ENCODE measurements at places on chromosomes 2 and 18.

- no peak for DNase-seq
Observed at GRCh38 chr2:238847419-238847801, 475 bp upstream of the TWIST2 start.

DNA sequence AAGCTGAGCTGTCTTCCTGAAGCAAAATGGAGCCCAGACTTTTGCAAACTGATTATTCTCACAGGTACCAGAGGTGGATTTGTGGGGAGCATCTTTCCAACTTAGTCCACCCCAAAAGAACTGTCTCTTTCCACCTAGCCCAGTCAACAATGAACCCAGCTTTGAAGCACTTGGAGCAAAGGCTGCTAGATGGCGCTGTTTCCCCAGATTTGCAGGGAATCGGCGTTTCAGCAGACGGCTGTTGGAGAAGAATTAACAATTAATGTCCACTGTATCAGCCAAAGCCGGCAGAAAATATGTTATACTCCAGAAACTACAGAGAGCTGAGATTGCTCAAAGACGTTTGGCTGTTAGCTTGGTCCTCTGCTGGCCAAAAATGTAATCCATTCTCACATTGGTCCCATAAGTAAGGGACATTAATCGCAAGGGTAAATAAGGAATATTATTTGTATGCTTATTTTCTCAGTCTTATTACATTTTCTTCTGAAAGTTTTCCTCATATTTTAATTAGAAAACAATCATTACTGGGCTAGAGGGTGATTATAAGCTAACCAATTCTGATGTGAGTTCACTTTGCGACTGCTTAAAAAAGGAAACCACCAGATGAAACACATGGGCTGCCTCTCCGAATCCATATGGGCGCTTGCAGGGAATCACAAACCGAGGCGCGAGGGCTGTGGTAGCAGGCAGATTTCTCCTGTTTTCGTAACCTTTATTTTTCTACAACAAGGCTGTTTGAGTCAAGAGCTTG lies 423.8 kb upstream of the MEX3C start:
- no peak for DNase-seq

GRCh38 chr2:143451642-143452281 lies 322.5 kb downstream of the ARHGAP15 start:
- DNase-seq = no peak

GRCh38 chr2:1665761-1666505 lies 78.4 kb downstream of the PXDN start:
- no peak for DNase-seq

DNA sequence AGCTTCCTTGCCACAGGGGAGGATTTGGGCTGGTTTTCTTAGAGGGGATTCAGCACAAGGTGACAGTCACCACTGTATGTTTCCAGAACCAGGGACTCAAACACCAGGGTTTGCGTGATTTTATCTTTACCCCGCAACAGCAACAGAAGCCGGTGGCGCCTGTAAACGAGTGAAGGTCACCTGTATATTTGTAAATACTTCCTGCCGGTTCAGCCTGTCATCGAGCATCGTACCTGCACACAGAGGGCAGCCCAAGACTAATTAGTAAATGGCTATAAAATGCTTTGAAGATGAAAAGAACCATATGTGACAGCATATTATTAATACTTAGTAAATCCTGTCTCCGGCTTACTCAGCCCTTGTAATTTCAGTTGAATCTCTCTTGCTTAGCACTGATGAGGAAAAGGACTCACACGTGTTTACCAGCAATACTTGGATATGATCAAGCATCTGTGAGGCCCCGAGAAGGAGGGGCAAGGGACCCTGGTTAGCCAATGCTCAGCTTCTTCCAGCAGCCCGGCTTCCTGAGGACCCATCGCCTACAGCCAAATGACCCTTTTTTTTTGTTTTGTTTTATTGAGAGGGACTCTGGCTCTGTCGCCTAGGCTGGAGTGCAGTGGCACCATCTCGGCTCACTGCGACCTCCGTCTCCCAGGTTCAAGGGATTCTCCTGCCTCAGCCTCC lies 51.3 kb upstream of the FOSL2 start:
- no peak for DNase-seq

GRCh38 chr2:28496781-28497180 lies 921 bp downstream of the PLB1 start:
- no peak for DNase-seq

- DNase-seq = no peak
Observed at GRCh38 chr2:25692143-25692542, 18.8 kb upstream of the DTNB start.

GRCh38 chr2:626491-627339 lies 50.5 kb downstream of the TMEM18 start:
- DNase-seq = no peak

DNA sequence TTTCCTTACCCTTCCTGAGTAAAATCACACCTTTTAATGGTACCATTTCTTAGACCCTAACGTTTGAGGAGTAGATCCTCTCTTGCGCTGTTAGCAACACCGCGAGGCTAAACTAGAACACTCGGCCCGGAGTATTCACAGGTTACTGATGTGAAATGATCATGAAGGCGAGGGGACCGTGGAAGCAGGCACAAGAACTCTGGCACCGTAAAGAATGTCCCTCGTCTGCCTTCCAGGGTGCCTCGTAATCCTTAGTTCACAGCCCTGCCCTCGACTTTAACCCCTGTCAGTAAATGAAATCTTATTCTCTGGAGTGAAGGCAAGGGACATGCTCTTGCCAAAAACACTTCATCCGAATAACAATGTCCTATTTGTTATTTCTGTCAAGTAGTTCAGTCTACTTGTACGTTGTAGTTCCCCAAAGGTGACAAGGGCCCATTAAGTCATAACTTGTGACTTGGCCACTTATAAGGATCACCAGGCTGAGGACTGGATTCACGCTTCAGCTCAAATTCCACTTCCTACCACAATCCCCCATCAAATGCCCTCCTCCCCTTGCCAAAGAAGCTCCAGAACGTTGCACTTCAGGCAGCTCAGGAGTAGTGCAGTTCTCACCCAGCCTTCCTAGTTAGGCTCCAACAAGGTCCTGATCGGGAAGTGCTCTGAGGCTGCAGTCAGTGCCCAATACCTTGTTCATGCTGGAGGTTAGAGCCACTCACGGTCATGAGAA lies 43.3 kb upstream of the ITM2C start:
- no peak for DNase-seq

- DNase-seq = no peak
Observed at GRCh38 chr2:143617803-143618415, 488.7 kb downstream of the ARHGAP15 start.

GRCh38 chr2:229974266-229974665 lies 52.0 kb downstream of the FBXO36 start:
- no peak for DNase-seq

- DNase-seq = no peak
Observed at GRCh38 chr2:215137741-215138340, 585 bp downstream of the ABCA12 start.

GRCh38 chr2:8604262-8604661 lies 77.6 kb upstream of the ID2 start:
- DNase-seq = no peak

DNA sequence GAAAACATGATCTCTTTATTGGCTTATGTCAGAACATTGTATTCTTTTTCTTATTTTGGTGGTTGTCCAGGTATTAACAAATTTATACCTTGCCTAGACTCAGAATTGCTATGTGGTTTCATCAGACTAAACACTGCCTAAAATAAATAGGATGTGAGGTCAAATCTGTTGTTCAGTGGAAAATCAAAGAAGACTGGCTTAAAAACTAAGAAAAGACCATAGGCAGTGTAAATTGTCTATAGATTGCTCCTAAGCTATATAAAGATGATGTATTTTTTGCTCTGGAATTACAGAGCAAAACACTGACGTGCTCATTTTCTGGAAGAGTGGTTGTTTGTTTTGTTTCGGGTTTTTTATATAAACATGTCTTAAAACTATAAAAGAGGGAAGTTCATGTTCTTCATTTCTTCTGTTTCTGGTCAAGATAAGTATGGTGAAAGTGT lies 266.0 kb downstream of the ALPK2 start:
- no peak for DNase-seq

GRCh38 chr18:45335282-45336043 lies 279.8 kb upstream of the SLC14A2 start:
- DNase-seq = no peak

DNA sequence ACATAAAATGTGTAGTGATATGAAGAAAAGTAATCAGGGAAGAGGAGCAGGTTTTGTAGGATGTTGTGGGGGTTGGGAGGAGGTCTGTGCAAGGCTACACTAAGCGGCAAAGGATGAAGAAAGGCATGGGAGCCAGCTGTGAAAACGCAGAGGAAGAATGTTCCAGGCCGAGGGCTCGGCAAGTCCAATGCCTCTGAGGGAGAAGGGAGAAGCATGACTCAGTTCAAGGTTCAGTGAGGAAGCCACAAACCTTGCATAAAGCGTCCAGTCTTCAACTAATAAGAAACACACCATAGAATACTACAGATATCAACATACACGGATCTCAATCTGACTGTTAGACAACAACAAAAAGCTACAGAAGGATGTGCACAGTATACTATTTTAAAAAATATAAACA lies 16.2 kb downstream of the EPB41L3 start:
- no peak for DNase-seq

GRCh38 chr2:101327863-101328394 lies 19.4 kb upstream of the RNF149 start:
- no peak for DNase-seq

DNA sequence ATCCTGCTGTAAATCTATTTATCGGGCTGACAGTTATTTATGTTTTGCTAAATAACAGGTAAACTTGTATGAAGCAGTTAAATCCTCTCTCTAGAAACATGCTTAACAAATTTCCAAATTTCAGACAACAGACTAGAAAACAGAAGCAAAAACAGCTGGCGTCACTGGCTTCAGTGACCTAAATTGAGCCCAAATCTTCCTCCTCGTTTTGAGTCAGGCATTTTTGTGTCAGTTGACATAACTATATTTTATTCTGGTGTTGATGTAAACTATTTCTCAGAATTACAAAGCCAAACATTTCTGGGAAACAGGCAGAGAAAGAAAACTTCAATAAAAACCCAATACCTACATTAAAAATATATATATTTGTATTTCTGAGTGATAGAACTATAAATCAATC lies 21.7 kb downstream of the RBMS1 start:
- DNase-seq = no peak

- DNase-seq = no peak
Observed at GRCh38 chr2:101038455-101039255, 36.6 kb downstream of the RPL31 start.

DNA sequence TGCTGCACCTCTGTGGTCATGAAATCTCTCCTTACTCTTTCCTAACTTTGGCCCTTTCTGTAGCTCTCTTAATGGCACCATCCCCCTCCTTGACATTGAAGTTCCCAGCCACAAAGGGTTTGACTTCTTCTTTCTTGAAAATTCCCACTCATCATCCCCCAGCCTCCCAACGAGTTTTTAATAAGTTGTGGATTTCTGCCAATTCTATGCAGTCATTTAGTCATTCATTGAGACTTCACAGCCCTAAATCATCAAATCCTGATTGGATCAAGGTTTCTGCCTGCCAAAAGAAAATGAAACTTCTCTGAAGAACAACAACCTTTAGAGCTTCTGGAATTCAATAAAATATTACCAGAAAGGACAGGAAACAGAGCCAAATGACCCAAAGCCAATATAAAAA lies 354.3 kb downstream of the CLIP4 start:
- no peak for DNase-seq

GRCh38 chr18:53686965-53687364 lies 537.5 kb downstream of the MBD2 start:
- DNase-seq = no peak

DNA sequence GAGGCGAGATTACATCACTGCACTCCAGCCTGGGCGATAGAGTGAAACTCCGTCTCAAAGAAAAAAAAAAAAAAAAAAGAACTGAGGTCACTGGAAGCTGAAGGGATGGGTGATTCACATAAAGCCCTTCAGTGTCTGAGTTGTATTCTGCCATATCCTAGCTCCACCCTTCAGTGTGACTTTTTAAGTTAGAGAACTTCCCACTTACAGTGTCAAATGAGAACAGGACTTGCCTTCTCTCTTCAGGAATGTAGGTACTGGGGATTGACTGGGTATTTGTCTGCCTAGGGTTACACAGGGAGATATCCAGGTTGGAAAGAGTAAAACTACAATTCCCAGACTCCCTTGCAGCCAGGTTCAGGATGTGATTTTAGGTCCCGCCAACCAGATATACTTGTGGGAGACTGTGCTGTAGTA lies 37.9 kb downstream of the EHD3 start:
- DNase-seq = no peak

GRCh38 chr18:39806525-39806924 lies 2148.5 kb upstream of the PIK3C3 start:
- no peak for DNase-seq

GRCh38 chr18:28143725-28144124 lies 33.2 kb downstream of the CDH2 start:
- no peak for DNase-seq

DNA sequence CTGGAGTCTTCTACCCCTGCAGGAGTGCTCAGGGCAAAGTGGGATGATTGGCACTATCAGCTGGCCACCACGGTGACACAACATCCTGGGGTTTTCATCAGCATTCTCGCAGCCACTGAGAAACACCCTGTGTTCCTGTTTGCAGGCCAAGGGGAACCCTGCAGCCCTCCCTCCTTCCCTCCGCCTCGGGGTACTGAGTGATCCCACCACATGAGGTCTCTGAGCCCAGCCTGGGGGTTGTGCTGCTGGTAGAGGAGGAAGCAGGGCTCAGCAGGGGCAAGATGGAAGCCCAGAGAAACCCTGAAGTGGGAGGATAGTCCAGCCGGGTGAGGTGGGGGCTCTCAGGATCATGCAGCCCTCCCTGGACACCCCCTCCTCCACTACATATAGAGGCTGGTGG lies at the start of gene OXER1:
Gene OXER1 (minus strand): TSS at position 40 of the 400 bp plus-strand sequence. CDS start 73 bp downstream, outside the sequence.
- no peak for DNase-seq

- no peak for DNase-seq
Observed at GRCh38 chr2:195337597-195337996, 319.4 kb upstream of the SLC39A10 start.

GRCh38 chr18:62450546-62451410 lies 72.0 kb upstream of the ZCCHC2 start:
- DNase-seq = no peak

DNA sequence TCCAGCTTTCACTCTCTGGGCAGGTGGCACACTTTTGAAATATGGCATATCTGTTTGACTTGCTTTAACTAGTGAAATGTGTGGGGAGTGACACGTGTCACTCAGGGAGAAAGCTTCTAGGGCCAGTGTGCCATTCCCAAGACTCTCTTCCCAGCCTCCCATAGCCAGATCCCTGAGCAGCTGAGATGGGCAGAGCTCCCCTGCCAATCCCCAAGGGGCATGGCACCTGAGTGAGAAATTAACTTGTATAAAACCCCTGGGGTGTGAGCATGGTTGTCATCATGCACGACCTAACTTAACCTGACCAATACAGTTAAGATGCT lies 39.0 kb upstream of the MARCO start:
- DNase-seq = no peak
